Right cardiac atrium (tissue), 5 donors: ENCODE measurements at places on chromosomes 4 and X. TPM values are rescaled to one million over a fixed set of nuclear protein-coding genes. Genes with fewer than 3 reads are reported as not detected.
A peak's percentile ranks its signal among the peaks of the same experiment; 100 is the strongest.

- DNase-seq = no peak
Measured at GRCh38 chr4:109385260-109385659, 48.4 kb upstream of the SEC24B start.

DNA sequence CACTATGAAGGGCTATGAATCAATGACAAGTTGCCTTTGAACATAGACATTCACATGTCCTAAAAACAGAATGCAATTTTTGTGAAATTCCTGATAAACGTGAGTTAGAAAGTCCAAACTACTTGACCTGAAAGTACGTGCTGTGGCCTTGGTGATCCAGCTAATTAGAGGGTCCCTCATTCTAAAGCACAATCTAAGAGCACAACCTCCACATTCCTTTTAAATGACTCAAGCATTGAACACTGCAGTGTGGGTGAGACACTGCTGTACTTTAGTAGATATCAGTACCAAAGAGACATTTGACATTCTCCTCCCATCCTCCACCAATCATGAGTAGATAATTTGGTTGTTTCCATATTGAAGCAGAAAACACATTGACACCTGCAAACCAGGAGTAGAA is 73.5 kb downstream of the FAM47B start:
- DNase-seq = no peak

DNA sequence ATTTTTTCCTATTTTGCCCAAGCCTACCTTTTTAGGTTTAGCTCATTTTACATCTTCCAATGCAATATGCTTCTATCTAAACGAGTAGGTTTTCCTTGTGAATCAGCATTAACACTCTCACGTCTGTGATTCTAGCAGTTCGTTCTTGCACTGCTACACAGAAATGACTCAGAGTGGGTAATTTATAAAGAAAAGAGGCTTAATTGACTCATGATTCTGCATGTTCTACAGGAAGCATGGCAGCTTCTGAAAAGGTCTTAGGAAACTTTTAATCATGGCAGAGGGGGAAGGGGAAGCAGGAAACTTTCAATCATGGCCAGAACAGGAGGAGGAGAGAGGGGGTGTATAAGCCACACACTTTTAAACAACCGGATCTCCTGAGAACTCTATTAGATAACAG is 44.9 kb downstream of the SPANXN1 start:
- no peak for DNase-seq

- DNase-seq = no peak
Measured at GRCh38 chrX:95441836-95442235, 1242.8 kb upstream of the DIAPH2 start.

- no peak for DNase-seq
Measured at GRCh38 chrX:140050906-140051305, 85.6 kb upstream of the CXorf66 start.

DNA sequence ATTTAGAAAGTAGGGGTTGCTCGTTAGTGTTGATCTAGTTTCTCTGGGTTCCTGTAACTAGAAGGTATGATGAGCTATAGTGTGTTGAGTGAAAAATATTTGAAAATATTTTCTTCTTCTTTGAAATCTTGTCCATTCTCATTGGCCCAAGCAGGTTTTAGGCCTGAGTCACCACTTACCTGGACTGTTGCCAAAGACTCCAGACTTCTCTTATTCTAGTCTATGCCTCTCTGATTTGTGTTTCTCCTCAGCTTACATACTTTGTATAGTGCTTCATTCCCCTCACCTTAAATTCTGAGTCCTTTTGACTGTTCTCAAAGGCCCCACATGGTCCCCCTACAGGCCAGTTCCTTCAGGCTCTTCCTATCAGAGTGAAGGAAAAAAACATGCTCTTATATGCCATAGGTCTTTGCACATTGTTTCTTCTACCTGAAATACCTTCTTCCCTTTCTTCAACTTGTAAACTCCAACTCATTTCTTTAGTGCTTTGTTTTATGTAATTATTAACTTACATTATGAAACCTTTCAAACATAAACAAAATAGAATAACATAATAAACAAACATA is 258.2 kb downstream of the PPP1R2C start:
- no peak for DNase-seq

- no peak for DNase-seq
Measured at GRCh38 chrX:10071451-10072144, 85.2 kb upstream of the CLCN4 start.

DNA sequence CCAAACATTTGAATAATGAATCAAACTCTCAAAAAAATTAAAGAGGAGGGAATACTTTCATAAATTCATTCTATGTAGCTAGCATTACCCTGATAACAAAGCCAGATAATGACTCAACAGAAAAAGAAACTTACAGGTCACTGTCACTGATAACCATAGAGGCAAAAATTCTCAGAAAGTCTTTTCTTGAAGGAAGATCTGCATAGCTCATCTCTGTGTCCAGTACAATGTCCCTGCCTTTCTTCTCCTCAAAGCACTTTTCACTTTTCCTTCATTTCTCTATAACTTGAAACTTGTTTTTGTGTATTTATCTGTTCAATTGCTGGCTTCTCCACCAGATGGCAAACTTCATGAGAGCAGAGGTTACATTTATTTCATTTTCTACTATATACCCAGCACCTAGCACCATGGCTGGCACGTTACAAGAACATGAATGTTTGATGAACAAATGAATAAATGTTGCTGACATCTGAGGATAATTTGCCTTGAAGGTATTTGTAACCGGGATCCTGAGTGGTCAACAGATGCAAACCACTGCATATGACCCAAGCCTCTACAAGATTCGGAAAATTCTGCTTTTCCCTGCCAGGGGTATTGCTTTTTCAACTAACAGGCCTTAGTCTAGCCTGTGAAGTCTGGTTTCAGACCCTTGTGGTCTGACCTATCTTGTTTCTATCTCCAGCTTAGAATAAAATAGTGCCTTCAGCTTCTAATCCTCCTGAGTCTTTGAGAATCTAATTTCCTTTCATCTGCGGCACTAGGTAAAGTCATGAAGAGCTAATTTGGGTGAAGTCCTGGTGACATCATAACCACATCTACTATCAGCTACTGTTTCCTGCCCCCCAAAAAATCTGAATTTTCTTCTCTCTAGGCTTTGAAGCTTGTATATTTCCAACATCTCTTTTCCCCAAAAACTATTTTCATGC is 52.5 kb upstream of the ANTXR2 start:
- DNase-seq = peak; percentile 1

DNA sequence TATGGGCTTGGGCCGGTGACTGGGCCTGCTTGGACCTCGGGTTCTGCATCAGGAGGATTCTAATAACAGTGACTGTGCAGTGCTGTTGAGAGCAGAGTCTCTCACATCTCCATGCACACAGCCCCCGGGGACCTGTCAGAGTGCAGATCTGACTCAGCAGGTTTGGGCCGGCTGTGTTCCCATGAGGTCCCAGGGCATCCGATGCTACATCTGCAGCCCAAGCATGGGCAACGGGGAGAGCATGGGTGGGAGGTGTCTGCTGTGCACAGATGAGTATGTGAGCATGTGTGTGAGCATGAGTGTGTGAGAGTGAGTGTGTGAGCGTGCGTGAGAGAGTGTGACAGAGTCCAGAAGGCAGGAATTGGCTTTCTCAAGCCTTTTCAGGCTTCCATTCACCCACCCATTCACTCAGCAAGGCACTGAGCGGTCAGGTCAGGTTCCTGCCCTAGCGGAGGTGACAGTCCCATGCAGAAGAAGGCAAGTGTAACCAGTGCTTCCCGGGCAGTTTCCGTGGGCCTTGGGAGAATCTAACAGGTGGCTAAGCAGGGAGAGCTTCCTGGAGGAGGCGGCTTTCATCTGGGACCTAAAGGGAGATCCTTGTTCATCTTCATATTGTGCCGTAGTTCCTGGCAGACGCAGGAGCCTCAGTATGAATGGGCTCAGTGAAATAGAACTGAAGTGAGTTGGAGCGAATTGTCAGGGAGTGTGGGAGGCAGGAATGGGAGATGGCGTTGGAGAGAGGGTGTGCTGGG is 62.6 kb downstream of the SORCS2 start:
- no peak for DNase-seq

The RGS12 gene
- total RNA-seq = 11.6 TPM

The ARL13A gene
- not detected for total RNA-seq

The MAGEE1 gene
- total RNA-seq = 5.0 TPM
